ENCODE measurements at places on chromosomes 2 and 18. TPM values are rescaled to one million over a fixed set of nuclear protein-coding genes. Genes with fewer than 3 reads are reported as not detected.

Gene PKDCC
- total RNA-seq = 86.0 TPM

Gene COA5
- 18.5 TPM for total RNA-seq

Gene LOXHD1
- total RNA-seq = not detected

Gene APCDD1
- total RNA-seq = 8.2 TPM

Gene PTPN4
- 39.3 TPM for total RNA-seq

Gene PTPRN
- 23.5 TPM for total RNA-seq

Gene CDH19
- total RNA-seq = 0.33 TPM

Gene CDH7
- total RNA-seq = not detected

Gene ANKRD62
- total RNA-seq = not detected

Gene CENPO
- total RNA-seq = 9.9 TPM

Gene GPR39
- total RNA-seq = 6.4 TPM

Gene HOXD12
- total RNA-seq = not detected

Gene TM4SF20
- not detected for total RNA-seq

Gene C18orf54
- total RNA-seq = 2.7 TPM

Gene SCG2
- 37.2 TPM for total RNA-seq

Gene MAPK4
- total RNA-seq = under 0.01 TPM

Gene DSC2
- total RNA-seq = 0.07 TPM

Gene CD8A
- total RNA-seq = 0.07 TPM

Gene IL1RN
- total RNA-seq = not detected

Gene IHH
- total RNA-seq = not detected

Gene ALKAL2
- total RNA-seq = not detected

Gene MLPH
- 14.2 TPM for total RNA-seq

Data from smooth muscle cell of the pulmonary artery (primary cell).